Ascending aorta (tissue), 2 donors: ENCODE measurements at places on chromosomes 7 and 10. TPM values are rescaled to one million over a fixed set of nuclear protein-coding genes. Genes with fewer than 3 reads are reported as not detected.
A peak's percentile ranks its signal among the peaks of the same experiment; 100 is the strongest.

Gene POM121L12
- not detected for total RNA-seq

Gene DOCK1
- total RNA-seq: 25.8 TPM

DNA sequence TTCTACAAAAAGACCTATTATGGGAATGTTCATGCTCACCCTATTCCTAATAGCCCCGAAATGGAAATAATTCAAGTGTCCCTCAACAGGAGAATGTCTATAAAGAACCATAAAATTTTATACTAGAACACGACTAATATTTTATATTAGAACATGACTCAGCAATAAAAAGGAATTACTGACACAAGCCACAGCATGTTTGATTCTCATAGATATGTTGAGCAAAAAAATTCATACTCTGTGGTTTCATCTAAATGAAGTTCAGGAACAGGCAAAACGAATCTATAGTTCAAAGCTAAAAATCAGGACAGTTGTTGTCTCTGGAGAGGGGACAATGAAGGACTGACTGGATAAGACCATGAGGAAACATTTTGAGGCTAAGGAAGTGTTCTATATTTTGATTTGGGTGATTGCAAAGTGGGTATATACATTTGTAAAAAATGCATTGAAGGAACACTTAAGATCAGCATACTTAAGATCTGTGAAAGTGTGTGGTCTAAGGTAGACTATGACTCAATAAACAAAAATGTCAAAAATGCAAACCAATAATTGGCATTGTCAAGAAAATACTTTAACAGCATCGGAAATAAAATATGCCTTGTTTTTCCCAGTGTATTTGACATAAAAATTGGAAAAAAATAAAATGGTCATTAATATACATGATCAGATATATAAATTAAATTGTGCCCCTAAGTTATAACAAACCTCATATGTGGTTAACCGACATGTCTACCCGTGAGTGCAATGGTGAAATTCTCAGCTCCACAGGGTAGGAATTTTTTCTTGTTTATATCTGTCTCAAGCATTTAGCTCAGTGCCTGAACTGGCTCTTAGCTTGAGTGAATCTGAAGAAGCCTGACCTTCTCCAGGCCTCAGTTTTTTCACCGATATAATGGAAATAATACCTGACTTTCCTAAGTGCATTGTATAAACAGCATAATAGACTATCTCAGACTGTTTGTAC, 124.9 kb upstream of the CTTNBP2 start:
- no peaks in the 10 kb centered on the region for H3K27me3 ChIP-seq
- no peak for DNase-seq
- H3K27ac ChIP-seq: no peak overlapping the region
- H3K4me3 ChIP-seq: no peak overlapping the region
- H3K4me1 ChIP-seq: no peaks in the 10 kb centered on the region

GRCh38 chr7:52154382-52154781, 837.8 kb upstream of the COBL start:
- H3K4me1 ChIP-seq: no peaks in the 10 kb centered on the region
- no peak for DNase-seq
- H3K4me3 ChIP-seq: no peak overlapping the region
- H3K36me3 ChIP-seq: no peaks in the 10 kb centered on the region
- no peaks in the 10 kb centered on the region for H3K27me3 ChIP-seq

Gene MYL7
- not detected for total RNA-seq

DNA sequence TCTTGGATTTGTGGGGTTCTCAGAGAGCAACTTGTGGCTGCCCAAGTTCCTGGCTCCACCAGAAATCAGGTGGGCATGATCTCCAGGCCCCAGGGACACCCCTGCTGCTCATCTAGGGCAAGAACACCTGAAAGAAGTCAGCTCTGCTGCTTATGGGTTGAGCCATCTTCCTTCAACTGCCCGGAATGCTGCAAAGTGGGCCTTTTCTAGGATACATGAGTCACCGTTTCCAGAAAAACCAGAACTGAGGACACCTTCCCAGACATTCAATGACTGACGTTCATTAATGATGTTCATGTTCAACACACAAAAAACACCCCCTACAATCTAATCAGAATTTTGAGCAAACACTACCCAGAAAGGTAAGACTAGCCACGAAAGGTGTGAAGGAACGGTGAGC, 98.0 kb downstream of the MAD1L1 start:
- peaks cover 8% of the 10 kb centered on the region for H3K36me3 ChIP-seq
- no peaks in the 10 kb centered on the region for H3K27me3 ChIP-seq
- H3K4me3 ChIP-seq: no peak overlapping the region
- H3K27ac ChIP-seq: no peak overlapping the region
- no peaks in the 10 kb centered on the region for H3K4me1 ChIP-seq

- no peak overlapping the region for H3K4me3 ChIP-seq
- DNase-seq: no peak
- peak overlapping the region; percentile 62 for H3K27ac ChIP-seq
- peaks cover 5% of the 10 kb centered on the region for H3K36me3 ChIP-seq
- H3K27me3 ChIP-seq: no peaks in the 10 kb centered on the region
- H3K4me1 ChIP-seq: peaks cover 33% of the 10 kb centered on the region
These were observed 4.8 kb downstream of the LAMB1 start for GRCh38 chr7:107998150-107998549.

DNA sequence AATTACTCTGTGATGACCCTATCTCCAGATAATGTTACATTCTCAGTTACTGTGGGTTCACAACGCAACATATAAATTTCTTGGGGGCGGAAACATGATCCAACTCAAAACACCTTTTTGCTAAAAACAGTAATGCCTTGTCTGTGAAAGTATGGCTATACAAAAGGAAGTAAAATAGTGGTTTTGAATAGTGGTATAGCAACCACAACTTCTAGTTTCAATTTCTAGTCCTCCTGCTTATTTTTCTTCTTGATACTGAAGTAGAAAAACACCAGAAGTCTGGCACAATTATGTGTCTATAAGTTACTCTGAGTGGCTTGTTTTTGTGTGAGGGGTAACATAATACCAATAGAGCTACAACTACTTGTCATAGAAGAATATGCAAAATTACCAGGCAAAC, 21.5 kb upstream of the ZNF800 start:
- DNase-seq: no peak
- H3K27me3 ChIP-seq: no peaks in the 10 kb centered on the region
- H3K27ac ChIP-seq: no peak overlapping the region
- no peaks in the 10 kb centered on the region for H3K36me3 ChIP-seq

Gene SUV39H2
- total RNA-seq: not detected

GRCh38 chr10:34236931-34237330, 578.2 kb downstream of the PARD3 start:
- no peak for DNase-seq
- H3K36me3 ChIP-seq: no peaks in the 10 kb centered on the region
- H3K4me1 ChIP-seq: no peaks in the 10 kb centered on the region
- no peaks in the 10 kb centered on the region for H3K27me3 ChIP-seq

Gene HMX2
- total RNA-seq: not detected

GRCh38 chr10:110851020-110851612, 20.6 kb upstream of the PDCD4 start:
- H3K27me3 ChIP-seq: no peaks in the 10 kb centered on the region
- H3K4me1 ChIP-seq: no peaks in the 10 kb centered on the region
- H3K36me3 ChIP-seq: no peaks in the 10 kb centered on the region

- no peaks in the 10 kb centered on the region for H3K27me3 ChIP-seq
- no peaks in the 10 kb centered on the region for H3K36me3 ChIP-seq
These were observed 101.0 kb downstream of the CDCA7L start for GRCh38 chr7:21844742-21845141.
